ENCODE measurements at places on chromosomes 2 and 18.

DNA sequence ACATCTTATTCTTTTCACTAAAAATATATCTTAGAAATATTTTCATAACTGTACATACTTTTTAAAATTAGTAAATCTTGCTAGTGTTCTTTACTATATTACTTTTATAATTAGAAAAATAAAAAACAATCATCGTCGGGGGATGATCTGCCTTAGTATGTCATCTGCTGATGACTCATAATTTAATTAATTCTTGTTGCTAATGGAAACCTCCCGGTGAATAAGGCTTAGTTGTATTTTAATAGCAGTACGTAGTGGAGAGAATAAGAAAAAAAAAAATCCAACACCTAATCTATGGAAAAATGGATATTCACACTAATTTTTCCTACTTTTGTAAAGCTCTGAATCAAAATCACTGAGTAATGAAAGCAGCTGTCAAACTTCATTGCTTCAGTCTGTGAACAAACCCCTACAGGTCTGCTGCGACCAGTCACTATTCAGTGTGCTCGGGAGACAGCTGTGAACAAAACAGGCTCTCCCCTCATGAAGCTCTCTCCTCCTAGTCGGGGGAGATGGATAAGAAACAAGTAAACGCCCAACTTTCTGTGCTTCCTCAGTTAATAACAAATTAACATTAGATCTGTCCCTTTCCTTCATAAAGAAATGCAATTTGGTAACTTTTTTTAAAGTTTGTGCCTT, 97.4 kb upstream of the UPP2 start:
- DNase-seq = no peak

- DNase-seq = no peak
Measured at GRCh38 chr2:168039881-168040280, 207.5 kb downstream of the STK39 start.

GRCh38 chr2:25740810-25741381, 67.5 kb upstream of the DTNB start:
- DNase-seq = no peak

- DNase-seq = no peak
Measured at GRCh38 chr18:25443776-25444175, 91.8 kb upstream of the ZNF521 start.

GRCh38 chr18:62331581-62332356, 6.7 kb downstream of the TNFRSF11A start:
- DNase-seq = peak; percentile 53

DNA sequence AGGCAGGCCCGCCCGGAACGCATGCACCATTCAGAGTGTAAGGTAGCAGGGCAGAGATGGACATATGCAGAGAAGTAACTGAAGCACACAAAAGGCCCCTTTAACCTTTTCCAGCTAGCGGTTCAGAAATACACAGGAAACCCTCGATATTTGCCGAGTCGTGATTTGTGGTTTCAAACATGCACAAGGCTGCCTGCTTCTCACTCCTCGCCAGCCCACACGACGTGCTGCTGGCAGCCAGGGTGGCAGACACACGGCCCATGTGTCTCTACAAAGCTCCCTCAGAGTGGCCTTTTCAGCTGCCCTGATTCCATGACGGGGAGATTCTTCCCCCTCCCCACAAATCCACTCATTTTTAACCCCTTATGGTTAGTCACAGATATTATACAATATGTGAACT, 23.6 kb downstream of the ZBTB7C start:
- DNase-seq = no peak

DNA sequence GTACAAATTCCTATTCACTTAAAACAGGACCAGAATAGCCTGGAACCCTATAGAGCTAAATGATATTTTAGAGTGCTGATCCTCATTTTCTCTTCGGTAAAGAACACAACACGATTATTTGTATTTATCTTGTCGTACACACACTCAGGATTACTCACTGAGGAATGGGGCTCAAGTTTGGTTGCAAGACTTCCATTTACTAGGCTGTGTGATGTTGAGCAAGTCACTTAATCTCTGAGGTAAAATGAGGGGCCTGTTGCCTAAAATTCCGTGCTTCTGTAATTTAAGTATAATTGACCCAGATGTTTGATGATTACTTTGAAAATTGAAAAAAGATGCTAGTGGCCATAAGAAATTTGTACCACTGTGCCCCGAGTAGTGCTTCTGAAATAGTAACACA, 42.6 kb upstream of the MAP4K3 start:
- no peak for DNase-seq

DNA sequence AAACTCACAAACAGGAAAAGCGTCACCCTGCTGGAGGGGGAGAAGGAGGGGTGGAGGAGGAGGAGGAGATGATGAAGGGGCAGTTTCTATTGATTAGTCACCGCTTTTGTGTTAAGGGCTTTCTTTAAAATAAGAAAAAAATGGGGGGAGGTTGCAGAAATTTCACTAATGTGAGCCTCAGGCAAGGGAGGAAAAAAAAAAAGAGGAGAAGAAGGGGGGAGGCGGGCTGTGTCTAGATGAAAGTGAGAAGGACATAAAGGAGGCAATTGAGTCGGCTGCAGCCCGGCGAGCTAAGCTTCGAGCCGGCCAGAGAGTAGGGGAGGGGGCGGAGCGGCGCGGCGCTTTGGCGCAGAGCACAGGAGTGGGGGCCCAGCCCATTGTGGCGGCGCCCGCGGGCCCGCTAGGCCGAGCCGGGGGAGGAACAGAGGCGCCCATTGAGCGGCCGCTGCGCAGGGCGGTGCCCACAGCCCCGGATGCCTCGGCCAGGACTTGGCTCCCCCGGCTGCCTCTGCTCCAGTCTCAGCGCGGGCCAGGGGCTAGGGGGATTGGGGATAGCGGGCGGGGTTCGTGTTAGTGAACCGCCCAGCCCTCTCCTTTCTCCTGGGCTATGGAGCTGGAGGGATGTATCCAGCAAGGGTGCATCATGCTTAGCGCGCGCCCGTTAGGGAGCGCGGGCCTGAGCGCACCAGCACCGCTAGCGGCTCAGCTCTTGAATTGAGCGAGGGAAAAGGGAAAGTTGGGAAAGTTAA, 7.9 kb downstream of the PAX3 start:
- no peak for DNase-seq

- DNase-seq = no peak
Measured at GRCh38 chr18:45680066-45680690, 43.8 kb upstream of the SLC14A1 start.

DNA sequence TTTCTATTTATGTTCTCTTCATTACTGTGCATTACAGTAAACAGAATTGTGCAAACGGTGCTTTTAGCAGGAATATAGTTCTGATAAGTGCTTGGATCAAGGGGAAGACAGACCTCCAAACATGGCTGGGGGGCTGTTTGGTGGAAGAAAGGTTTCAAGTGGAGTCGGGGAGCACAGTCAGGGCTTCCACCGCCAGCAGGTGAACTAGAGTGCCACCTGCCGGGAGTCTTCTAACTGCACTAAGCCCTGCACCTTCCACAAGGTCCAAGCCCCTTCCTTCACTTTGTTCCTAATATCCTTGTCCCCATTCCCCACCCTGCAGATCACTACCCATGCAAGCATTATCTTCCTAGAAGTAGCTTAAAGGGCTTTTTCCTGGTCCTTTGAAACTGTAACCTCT, 11.1 kb downstream of the ONECUT2 start:
- no peak for DNase-seq
